HL-60 (cell line): ENCODE measurements at places on chromosomes 7 and 10.
A peak's percentile ranks its signal among the peaks of the same experiment; 100 is the strongest.

- DNase-seq = no peak
Observed at GRCh38 chr7:91034459-91035368, 229.5 kb upstream of the FZD1 start.

GRCh38 chr7:93551063-93551895 is 23.2 kb downstream of the CALCR start:
- DNase-seq = no peak

DNA sequence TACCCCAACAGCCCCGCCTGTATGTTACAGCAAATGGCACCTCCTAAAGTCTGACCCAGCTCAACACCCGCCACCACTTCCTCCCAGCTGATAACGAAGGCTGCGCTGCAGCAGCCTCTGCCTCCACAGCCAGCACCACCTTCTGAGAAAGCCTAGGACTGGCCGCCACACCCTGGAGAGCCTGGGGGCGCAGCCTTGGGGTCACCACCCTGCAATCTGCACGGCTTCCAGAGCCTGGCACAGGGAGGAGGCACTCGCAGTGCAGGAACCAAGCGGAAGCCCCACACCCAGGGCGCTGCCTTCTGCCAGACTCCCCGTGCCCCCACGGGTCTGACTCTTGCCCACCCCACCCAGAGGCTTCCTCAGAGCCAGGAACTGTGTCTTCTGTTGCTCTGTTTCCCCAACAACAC is 112.5 kb downstream of the MAD1L1 start:
- DNase-seq = no peak

- DNase-seq = peak; percentile 25
Observed at GRCh38 chr10:78520737-78521430, 487.2 kb downstream of the RPS24 start.

DNA sequence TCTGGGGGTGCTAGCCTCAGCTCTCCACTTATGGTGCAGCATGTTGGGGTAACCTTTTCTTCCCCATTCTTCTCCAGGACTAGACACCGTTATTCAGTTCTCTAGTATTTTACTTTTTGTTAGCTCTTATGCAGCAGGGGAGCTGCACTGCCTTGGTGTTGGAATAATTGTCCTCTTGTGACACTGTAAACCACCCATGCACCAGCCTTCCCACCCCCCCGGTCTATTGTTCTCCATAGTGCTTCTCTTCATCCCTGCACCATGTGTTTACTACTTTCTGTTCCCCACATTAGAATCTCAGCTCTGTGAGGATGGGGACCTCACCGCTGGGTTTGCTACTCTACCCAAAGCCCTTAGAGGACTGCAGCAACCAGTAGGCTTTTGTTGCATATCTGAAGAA is 230.7 kb downstream of the RPS24 start:
- DNase-seq = no peak

- no peak for DNase-seq
Observed at GRCh38 chr7:143877098-143877497, 24.9 kb downstream of the TCAF1 start.

DNA sequence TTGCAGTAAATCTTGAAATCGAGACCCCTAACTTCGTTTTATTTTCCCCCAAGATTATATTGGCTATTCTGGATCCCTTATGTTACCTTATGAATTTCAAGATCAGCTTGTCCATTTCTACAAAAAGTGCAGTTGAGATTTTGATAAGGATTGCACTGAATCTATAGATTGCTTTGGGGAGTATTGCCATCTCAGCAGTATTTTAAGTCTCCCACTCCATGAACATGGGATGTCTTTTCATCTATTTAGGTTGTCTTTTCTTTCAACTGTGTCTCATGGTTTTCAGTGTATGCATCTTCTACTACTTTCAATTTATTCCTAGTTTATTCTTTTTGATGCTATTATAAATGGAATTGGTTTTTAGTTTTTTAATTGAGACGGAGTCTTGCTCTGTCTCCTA is 89.6 kb downstream of the EZH2 start:
- DNase-seq = no peak

GRCh38 chr7:150969475-150969874 is 8.6 kb downstream of the KCNH2 start:
- no peak for DNase-seq
